H54 (cell line): ENCODE measurements at places on chromosomes 7 and 10.
A peak's percentile ranks its signal among the peaks of the same experiment; 100 is the strongest.

DNA sequence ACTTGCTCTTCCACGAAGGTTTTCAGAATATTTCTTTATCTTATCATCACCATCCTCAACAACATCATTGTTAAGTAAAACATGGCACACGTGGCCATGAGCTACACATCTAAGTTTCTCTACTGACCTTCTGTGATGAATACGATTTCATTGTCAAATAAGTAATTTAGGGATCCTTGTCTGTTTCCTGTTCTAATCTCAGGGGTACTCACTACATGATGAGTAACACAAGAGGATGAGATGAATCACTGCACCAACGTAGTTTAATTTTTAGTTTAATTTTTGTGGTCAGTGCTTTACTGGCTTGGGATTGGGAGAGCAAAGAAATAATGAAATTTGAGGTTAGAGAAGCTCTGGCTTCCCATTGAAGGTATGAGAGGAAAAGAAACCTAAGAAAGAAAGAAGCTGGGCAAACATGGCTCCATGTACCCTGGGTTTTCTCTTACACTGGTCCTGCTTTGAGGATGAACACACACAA, 461.9 kb upstream of the KLF6 start:
- no peak for DNase-seq

- no peak for DNase-seq
Observed at GRCh38 chr10:7788639-7789286, 786 bp downstream of the ATP5F1C start.

DNA sequence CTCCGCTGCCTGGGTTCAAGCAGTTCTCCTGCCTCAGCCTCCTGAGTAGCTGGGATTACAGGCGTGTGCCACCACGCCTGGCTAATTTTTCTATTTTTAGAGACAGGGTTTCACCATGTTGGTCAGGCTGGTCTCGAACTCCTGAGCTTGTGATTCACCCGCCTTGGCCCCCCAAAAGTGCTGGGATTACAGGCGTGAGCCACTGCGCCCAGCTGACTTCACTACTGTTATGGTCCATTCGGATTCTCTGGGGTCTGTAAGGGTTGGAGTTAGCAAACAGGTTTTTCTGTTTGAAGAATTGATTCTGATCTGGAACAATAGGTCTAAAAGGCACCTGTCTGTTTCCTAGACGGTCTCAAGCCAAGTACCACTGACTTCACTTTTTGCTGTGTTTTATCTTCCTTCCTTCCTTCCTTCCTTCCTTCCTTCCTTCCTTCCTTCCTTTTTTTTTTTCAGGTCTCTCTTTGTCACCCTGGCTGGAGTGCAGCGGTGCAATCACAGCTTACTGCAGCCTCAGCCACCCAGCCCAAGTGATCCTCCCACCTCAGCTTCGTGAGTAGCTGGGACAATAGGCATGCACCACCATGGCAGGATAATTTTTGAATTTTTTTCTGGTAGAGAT, 192.2 kb downstream of the CAMK1D start:
- DNase-seq, result no peak

- no peak for DNase-seq
Observed at GRCh38 chr10:89900554-89900953, 199.2 kb downstream of the KIF20B start.

- no peak for DNase-seq
Observed at GRCh38 chr7:122846591-122846990, 39.7 kb downstream of the CADPS2 start.

- no peak for DNase-seq
Observed at GRCh38 chr7:3696113-3696512, 395.1 kb downstream of the SDK1 start.

DNA sequence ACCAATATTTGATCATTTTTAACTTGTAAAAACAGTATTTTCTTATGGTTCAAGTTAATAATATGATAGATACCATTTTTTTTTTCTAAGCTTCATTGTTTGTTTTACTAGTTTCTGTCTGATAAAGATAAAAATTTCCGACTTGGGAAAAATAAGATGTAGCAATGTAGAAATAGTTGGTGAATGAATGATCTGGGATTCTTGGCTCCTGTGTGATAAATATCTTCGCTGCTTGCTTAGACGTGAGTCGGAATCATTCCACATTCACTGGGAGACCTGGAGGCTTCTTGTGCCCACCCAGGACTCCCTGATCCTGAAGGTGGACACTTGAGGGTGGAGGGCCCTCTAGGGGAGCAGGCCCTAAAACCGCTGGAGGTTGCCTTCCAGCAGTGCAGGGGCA, 47.9 kb downstream of the EXOC4 start:
- no peak for DNase-seq

DNA sequence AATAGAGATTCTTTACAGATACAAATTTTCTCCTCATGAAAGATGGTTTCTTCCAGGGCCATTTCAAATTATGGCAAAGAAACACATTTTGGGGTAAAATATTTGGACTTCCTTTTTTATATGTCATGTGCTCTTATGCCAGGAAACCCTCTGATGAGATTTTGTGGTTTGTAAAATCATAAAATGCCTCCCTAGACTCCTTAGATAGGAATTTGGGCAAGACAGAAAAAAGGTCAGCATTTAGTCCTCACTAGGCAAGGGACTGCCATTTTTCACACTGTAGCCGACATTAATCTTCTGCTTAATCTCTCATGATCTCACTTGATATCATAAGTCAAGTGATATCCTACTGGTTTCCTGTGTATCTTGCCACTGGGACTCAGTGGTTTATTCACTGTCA, 286.4 kb downstream of the ARHGAP12 start:
- DNase-seq, result no peak

DNA sequence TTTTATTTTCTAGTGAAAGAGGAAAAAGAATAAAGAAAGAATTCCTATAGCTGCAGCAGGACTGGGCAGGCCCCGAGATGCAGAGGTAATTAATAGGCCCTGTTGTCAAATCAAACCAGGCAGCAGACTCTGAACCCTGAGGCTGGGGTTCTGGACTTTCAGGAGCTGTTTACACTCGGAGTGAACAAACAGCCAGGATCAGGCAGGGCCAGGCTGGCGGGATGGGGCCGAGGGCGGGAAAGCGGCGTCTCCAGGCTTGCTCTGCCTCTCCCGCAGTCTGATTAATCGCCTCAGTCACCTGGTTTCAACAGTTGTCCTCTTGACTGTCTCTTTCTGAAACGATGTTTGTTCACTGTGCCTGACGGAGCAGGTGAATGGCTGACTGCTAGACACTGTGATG, 675.4 kb upstream of the FOXK1 start:
- no peak for DNase-seq

- no peak for DNase-seq
Observed at GRCh38 chr10:33388785-33389184, 54.3 kb upstream of the NRP1 start.

DNA sequence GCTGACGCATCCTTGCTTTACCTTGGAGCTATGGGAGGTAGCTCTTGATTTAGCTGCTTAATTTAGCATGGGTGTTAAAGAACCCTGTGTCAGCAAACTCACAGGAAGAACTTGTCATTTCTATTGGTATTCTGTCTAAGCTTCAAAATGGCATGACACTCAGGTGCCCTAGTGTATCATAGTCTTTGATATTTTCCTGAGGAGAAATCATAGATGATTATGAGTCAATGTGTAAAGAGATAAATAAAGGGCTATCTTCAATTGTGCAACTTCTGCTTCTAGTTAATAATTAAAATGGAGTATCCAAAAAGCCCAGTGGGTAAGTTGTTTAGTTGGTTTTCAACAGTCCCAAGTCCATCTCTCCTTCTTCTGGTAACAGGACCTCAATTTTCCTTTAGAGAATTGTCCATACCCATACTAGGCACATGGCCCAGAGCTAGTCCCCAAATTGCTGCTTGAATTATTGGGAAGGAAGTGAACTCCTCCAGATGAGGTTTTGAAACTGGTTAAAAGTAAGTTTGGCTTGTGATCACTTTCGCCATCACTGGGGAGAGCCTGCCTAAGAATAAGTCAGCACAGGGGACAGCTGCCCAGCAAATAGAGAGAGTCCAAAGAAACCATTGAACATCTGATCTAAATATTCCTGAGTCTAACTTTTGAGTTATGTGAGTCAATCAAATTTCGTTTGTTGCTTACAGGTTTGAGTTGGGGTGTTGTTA, 169.0 kb upstream of the PHYHIPL start:
- DNase-seq, result no peak

DNA sequence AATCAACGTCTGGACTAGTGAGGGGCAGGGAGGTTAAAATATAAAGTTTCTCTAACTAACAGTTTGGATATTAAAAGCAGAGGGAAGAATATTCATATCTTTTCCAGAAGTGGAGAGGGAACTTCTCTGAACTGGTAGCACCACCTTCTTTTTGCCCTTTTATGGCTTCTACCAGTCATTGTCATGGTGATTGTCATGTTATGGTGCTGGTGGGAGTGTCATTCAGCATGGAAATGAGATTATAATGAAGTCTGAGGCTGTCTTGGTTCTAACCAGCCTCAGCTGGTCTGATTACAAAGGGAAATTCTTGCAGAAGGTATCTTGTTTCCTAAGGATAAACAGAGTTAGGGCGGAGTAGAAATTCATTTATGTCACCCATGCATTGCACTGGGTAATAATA, 523.8 kb downstream of the ZWINT start:
- no peak for DNase-seq

DNA sequence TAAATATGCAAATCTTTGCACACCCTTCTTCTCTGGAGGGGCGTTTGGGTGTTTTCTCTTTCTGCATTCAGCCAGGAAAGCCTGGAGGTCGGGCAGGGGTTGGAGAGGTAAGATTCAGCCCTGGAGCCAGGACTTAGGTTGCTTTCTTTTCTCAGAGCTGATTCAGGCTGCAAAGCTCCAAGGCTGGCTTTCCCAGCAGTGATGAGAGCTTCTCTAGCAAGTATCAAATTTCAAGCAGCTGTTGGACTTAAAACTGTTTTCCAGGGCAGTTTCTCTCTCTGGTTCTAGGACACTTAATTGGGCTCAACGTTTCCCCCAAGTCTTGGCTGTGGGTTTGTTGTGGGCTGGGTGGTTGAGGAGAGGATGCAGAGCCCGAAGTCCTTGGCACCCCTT, 608 bp downstream of the AKR1B10 start:
- DNase-seq, result no peak

GRCh38 chr10:3057946-3058345, 9.4 kb upstream of the PFKP start:
- no peak for DNase-seq

- DNase-seq, result no peak
Observed at GRCh38 chr10:116014871-116015582, 258.0 kb downstream of the GFRA1 start.

DNA sequence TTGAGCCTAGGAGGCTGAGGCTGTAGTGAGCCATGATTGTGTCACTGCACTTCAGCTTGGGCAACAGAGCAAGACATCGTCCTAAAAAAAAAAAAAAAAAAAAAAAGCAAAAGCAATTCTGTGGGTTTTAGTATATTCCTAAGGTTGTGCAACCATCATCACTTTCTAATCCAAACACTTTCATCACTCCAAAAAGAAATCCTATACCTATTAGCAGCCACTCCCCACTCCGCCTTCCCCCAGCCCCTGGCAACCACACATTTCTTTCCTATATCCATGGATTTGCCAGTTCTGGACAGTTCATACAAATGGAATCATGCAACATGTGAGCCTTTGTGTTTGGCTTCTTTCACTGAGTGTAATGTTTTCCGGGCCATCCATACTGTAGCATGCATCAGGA, 20.4 kb downstream of the ZAN start:
- no peak for DNase-seq

DNA sequence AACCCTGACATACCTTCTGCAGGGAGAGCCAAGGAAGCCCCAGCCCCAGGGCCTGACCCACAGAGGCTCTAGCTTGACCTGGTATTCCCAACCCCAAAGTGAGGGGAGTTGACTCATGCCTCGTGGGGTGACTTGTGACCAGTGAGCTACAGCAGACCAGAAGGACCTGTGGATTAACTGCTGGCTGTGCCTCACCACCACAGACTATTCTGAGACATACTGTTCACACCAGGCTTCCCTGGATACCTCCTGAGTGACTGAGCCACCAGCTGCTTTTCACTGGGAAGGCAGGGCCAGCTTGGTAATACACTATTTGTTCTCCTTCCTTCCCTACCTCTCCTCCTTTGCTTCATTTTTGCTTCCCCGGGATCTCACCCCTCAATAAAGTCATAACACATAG, 7.3 kb downstream of the PLXNA4 start:
- no peak for DNase-seq

GRCh38 chr7:46349490-46349889, 428.4 kb upstream of the IGFBP3 start:
- DNase-seq, result no peak

- DNase-seq, result no peak
Observed at GRCh38 chr10:17737027-17737965, 14.7 kb upstream of the TMEM236 start.

- no peak for DNase-seq
Observed at GRCh38 chr7:81692146-81692905, 77.5 kb downstream of the HGF start.

GRCh38 chr7:34757570-34758110, 99.6 kb downstream of the NPSR1 start:
- DNase-seq, result no peak

- no peak for DNase-seq
Observed at GRCh38 chr7:38628630-38629385, 2.4 kb downstream of the AMPH start.

DNA sequence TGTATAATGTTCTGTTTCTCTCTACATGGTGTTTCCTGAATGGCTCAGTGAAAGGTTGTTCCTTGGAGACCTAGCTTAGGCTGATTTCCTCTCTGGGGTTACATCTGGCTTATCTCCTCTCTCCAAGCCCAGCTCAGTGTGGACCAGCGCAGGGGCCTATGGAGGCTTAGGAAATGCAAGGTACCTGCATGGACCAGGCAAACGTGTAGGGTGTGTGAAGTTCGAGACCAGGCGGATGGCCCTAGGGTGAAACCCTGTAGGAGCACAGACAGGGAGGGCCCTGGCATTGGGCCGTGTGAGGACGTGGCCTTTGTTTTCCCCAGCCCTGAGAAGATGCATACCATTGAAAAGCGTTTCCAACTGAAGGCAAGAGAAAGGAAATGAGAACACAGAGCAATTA, 59.0 kb downstream of the DOCK1 start:
- no peak for DNase-seq

DNA sequence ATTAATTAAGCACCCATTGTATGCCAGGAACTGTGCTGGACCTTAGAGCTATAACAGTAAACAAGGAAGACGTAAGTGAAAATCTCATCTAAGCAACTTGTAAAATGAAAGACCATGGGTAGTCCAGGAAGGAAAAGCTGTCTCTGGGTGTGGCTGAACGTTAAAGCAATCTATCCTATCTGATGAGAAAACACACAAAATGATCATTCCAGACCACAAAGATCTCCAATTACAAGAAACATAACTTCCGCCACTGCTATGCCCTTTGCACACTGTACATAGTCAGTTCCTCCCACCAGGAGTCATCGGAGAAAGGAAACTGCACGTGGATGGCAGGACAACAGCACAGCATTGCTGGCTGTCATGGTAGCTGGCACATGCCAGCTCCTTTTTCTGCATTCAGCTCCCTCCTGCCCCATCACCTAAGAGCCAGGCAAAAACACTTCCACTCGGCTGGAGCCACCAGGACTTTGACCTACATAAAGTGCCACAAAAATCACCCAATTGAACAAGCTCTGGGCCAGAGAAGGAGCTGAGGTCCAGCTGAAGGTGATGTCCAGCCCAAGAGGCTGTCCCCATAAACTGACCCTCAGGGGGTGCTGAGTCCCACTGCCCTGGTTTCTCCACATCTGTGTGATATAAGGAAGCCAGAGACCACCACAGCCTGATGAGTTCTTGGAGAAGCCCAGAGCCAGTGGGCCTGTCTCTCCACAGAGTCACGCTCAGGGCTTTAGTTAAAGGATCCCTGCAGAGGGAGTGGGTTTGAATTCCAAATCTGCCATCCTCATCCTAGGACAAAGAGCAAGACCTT, 56.4 kb downstream of the STEAP1B start:
- DNase-seq, result peak; percentile 31
